Activated CD4-positive, CD25-positive, alpha-beta regulatory T cell (primary cell): ENCODE measurements at places on chromosomes 5 and 9.

- no peak for DNase-seq
These were observed 65.7 kb downstream of the SIL1 start for GRCh38 chr5:139132515-139132914.

- no peak for DNase-seq
These were observed 13.5 kb downstream of the AFAP1L1 start for GRCh38 chr5:149285153-149285552.

- DNase-seq: no peak
These were observed 6.4 kb upstream of the TOR4A start for GRCh38 chr9:137270929-137271695.

- DNase-seq: no peak
These were observed 12.3 kb downstream of the SARDH start for GRCh38 chr9:133725886-133726285.

- no peak for DNase-seq
These were observed 15.8 kb upstream of the SPOUT1 start for GRCh38 chr9:128845186-128845931.

- no peak for DNase-seq
These were observed 102.5 kb upstream of the DHFR start for GRCh38 chr5:80757290-80757689.

- no peak for DNase-seq
These were observed 104.7 kb upstream of the ISL1 start for GRCh38 chr5:51278539-51278938.

GRCh38 chr5:84821924-84822323 is 437.2 kb upstream of the EDIL3 start:
- DNase-seq: no peak

GRCh38 chr5:59449905-59450644 is 443.5 kb downstream of the PDE4D start:
- no peak for DNase-seq

DNA sequence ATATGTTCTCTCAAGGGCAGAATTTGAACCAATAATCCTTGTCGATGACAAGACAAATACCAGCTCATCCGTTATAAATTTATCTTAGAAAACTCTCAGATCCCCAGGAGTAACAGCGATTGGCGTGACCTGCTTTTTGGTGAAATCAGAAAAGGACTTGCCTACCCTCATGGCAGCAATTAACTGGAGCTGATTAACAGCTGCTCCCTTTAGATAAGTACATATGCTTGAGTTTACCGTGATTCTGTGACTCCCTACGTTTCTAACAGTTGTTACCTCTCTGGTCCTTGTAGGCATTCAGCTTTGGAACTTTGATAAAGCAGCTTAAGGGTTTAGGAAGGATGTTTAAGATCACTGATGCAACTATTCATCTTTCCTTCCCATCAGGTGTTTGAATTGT is 2.6 kb downstream of the INVS start:
- DNase-seq: no peak

DNA sequence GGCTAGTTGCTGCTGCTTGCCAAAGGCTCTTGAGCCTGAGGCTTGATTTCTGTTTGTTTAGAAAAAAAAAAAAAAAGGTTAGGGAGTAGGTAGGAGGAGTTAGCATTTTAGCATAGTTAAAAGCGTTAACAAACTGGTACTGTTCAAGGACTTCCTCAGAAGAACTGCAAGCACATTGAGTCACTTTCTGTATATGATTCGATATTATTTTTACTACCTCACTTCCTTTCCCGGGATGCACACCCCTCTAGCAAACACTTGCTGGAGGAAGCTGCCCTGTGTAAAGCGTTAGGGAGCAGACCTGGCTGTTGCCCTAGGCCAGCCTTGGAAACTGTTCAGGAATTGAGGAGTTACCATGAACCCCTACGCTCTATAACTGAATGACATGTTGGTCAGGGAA is 15.7 kb upstream of the CEP120 start:
- no peak for DNase-seq

DNA sequence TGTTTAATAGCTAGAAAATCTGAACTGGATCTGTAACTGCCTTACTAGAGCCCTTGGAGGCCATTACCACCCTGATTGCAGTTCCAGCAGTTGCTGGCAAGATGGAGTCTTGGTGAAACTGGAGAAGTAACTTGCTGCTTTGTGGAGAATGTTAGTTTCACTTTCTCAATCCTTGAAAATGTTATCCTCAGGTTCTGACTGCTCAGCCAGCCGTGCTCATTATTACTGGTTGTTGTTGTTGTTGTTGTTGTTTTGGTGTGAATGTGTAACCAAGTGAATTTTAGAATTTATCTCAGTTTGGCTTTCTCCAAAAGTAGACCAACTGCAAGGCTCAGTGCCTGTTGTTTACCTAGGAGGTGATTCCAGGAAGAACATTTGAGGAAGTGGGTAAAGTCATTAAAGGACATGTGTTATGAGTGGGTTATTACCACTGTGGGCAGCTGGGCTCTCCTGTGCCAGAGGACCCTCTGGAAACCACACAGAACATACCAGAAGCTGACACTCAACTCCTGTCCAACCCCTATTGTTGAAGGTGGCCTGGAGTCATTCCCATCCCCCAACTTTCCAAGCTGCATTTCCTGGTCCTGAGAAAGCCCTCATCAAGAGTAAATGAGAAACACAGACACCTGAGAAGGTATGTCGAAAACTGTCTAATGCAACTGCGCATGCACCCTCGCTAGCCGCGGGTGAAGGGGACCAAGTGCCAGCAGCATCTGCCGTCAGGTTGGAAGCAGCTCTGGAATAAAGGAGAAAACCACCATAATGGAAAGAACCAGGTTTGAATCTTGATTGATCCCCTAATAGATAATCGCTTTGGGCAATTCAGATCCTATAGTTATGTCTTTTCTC is 111.6 kb downstream of the CMYA5 start:
- no peak for DNase-seq

DNA sequence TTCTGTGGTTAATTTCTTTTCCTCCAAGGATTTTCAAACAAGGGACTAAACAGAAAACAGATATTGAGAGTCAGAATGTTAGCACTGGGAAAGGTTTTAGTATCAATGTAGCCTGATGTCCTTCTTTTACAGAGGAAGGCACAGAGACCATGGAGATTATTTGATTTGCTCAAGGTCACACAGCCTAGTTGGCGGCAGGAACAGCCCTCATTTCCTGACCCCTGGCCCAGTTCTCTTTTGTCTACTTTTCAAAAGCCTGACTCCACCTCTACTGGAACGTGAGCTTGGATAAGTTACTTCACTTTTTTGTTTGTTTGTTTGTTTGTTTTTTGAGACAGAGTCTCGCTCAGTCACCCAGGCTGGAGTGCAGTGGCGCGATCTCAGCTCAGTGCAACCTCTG is 6.6 kb upstream of the NRG2 start:
- DNase-seq: no peak

- no peak for DNase-seq
These were observed 534 bp downstream of the SRFBP1 start for GRCh38 chr5:121962347-121962670.
